ENCODE measurements at places on chromosomes 4 and X.

- no peak overlapping the region for H3K27ac ChIP-seq
- H3K27me3 ChIP-seq, result no peaks in the 10 kb centered on the region
- no peak overlapping the region for H3K4me3 ChIP-seq
- H3K36me3 ChIP-seq, result no peaks in the 10 kb centered on the region
- no peaks in the 10 kb centered on the region for H3K4me1 ChIP-seq
Measured at GRCh38 chr4:74311696-74312313, 3.5 kb downstream of the EPGN start.

GRCh38 chr4:52038103-52038912, at the start of gene SGCB:
SGCB (minus strand) TSS chr4:52038299; CDS start chr4:52038259, 40 bp downstream.
- H3K27ac ChIP-seq, result peak within 1 kb of the TSS; percentile 60
- DNase-seq, result peak; percentile 35
- H3K4me1 ChIP-seq, result peaks cover 29% of the 10 kb centered on the region
- no peaks in the 10 kb centered on the region for H3K36me3 ChIP-seq

GRCh38 chr4:78975865-78976264, 36.6 kb upstream of the PAQR3 start:
- H3K4me3 ChIP-seq, result peak overlapping the region; percentile 9
- H3K27me3 ChIP-seq, result no peaks in the 10 kb centered on the region
- no peak for DNase-seq
- H3K36me3 ChIP-seq, result no peaks in the 10 kb centered on the region
- H3K4me1 ChIP-seq, result no peaks in the 10 kb centered on the region
- peak overlapping the region; percentile 5 for H3K27ac ChIP-seq

- H3K4me3 ChIP-seq, result no peak overlapping the region
- no peaks in the 10 kb centered on the region for H3K27me3 ChIP-seq
- no peaks in the 10 kb centered on the region for H3K36me3 ChIP-seq
- H3K4me1 ChIP-seq, result peaks cover 6% of the 10 kb centered on the region
- peak; percentile 26 for DNase-seq
- H3K27ac ChIP-seq, result peak overlapping the region; percentile 61
Measured at GRCh38 chr4:122798101-122798500, 28.5 kb upstream of the FGF2 start.

- no peaks in the 10 kb centered on the region for H3K27me3 ChIP-seq
- no peak overlapping the region for H3K4me3 ChIP-seq
- no peaks in the 10 kb centered on the region for H3K4me1 ChIP-seq
- no peaks in the 10 kb centered on the region for H3K36me3 ChIP-seq
Measured at GRCh38 chr4:137376312-137376711, 156.0 kb downstream of the PCDH18 start.

GRCh38 chrX:13815664-13816063, 1.2 kb downstream of the GPM6B start:
- DNase-seq, result no peak
- no peak overlapping the region for H3K4me3 ChIP-seq
- H3K27me3 ChIP-seq, result no peaks in the 10 kb centered on the region
- no peaks in the 10 kb centered on the region for H3K4me1 ChIP-seq
- H3K36me3 ChIP-seq, result no peaks in the 10 kb centered on the region

GRCh38 chrX:95435198-95435597, 1249.4 kb upstream of the DIAPH2 start:
- no peak overlapping the region for H3K27ac ChIP-seq
- no peaks in the 10 kb centered on the region for H3K36me3 ChIP-seq
- no peak overlapping the region for H3K4me3 ChIP-seq
- no peak for DNase-seq

DNA sequence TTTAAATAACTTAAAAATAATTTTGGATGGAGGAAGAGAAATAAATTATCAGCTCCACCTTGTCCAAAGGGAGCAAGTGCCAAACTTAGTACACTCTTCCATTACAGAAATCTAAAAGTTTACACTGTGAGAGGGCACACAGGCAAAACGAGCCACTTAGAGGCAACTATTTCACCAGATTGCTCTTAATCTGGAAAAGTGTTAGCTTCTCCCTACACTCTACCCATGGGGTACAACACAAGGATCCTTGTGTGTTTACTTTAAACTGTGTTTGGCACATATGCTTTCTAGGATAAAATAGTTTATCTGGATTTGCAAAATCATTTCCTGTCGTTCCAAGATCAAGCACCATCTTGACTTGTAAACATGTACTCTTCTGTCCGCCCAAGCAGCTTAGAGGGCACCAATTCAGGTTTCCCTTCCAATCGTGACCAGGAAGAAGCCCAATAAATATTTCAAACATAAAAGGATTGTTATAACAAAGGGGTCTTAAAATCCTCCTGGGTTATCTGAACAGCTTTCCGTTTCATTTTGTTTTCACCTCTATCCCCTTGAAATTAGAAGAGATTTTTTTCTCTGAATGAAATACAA, 29.0 kb upstream of the KDR start:
- H3K4me3 ChIP-seq, result no peak overlapping the region
- no peaks in the 10 kb centered on the region for H3K27me3 ChIP-seq
- DNase-seq, result no peak
- no peaks in the 10 kb centered on the region for H3K36me3 ChIP-seq

GRCh38 chr4:173924561-173924960, 358.9 kb downstream of the FBXO8 start:
- peaks cover 20% of the 10 kb centered on the region for H3K4me1 ChIP-seq
- H3K36me3 ChIP-seq, result no peaks in the 10 kb centered on the region
- no peak overlapping the region for H3K4me3 ChIP-seq

- no peak overlapping the region for H3K4me3 ChIP-seq
- H3K27me3 ChIP-seq, result no peaks in the 10 kb centered on the region
- no peaks in the 10 kb centered on the region for H3K4me1 ChIP-seq
- no peaks in the 10 kb centered on the region for H3K36me3 ChIP-seq
Measured at GRCh38 chrX:6986915-6987314, 160.6 kb upstream of the STS start.

DNA sequence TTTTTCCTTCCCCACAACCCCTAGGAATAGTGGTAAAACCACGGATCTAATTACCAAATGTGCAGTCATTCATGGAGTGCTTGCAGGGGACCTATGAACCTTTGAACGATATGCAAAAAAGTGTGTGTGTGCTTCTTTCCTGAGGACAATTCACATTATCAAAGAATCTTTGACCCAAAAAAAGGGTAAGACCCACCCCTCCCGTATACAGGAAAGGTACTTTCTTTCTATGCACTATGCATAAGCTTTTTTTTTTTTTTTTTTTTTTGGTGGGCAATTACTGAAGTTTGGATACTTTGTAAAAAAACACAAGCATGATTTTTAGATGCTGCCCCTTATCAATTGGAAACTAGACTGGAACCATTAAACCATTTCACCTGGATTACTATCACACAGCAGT, 31.4 kb downstream of the SPRY1 start:
- H3K4me1 ChIP-seq, result no peaks in the 10 kb centered on the region
- H3K4me3 ChIP-seq, result no peak overlapping the region
- H3K27ac ChIP-seq, result no peak overlapping the region
- no peaks in the 10 kb centered on the region for H3K27me3 ChIP-seq
- DNase-seq, result no peak

DNA sequence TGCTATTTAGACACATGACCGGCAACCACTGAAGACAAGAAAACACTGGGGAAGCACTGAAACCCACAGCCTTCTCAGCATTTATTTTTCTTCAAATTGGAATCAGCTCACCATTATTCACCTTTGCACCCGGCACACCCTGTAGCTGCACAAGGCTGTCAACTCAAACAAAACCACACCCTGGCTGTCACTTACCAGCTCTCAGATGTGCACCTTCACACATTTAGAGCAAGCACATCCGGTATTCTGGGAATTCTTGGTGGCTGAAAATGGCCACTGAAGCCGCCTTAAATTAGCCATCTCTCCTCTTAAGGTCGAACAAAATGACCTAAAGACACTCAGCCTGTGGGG, 5.9 kb downstream of the ZFYVE28 start:
- DNase-seq, result no peak
- H3K27ac ChIP-seq, result peak overlapping the region; percentile 29
- peaks cover 12% of the 10 kb centered on the region for H3K27me3 ChIP-seq
- peak overlapping the region; percentile 29 for H3K4me3 ChIP-seq

GRCh38 chr4:145821766-145822165, 116.9 kb downstream of the ZNF827 start:
- H3K4me1 ChIP-seq, result no peaks in the 10 kb centered on the region
- no peak overlapping the region for H3K27ac ChIP-seq
- H3K4me3 ChIP-seq, result no peak overlapping the region
- H3K27me3 ChIP-seq, result no peaks in the 10 kb centered on the region
